MG63 (cell line): ENCODE measurements at places on chromosomes 3 and 15. TPM values are rescaled to one million over a fixed set of nuclear protein-coding genes. Genes with fewer than 3 reads are reported as not detected.

GRCh38 chr15:64013179-64014062, 32.9 kb downstream of the DAPK2 start:
- peak; percentile 31 for DNase-seq

The LXN gene
- total RNA-seq: not detected in 2 replicates

The ALAS1 gene
- total RNA-seq: 33.7 and 34.0 TPM in 2 replicates

DNA sequence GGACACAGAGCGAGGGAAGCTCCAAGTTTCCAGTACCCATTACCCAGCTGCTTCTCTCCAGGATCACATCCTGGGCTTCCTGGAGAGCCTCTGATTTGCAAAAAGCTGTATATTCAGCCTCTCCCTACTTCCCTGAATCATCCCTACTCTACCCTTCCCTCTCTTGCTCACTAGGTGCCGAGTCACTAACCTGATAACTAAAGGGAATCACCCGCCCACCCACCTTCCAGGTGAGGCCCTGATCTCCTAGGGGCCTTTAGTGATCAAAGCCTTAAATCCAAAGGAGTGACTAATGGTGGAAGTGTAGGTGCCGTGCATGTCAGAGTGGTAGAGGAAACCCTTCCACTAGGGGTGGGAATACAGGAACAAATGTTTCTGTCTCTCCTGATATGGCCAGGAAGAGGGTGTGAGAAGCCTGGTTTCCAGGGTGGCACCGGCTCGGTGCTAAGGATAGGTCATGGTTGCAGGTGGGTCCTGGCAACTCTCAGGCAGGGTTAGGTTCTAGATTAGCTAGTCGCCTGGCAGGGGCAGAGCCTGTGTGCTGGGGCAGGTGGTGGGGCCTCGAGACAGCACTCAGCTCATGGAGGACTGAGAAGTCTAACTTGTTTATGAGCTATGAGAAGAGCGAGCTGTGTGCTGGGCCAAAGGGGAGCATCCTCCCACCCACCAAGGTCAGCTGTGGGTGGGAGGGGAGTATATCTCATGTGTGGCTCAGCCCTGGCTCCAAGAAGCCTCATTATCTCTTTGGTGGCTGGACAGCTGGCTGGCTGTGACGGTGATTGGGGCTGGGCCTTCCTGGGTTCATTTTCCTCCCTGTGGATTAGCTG, 10.1 kb downstream of the SEMA7A start:
- peak; percentile 61 for DNase-seq

GRCh38 chr3:81763001-81763400, 1.6 kb upstream of the GBE1 start:
- DNase-seq: no peak

- peak; percentile 66 for DNase-seq
These were observed 263.9 kb upstream of the TGFBR2 start for GRCh38 chr3:30342318-30343060.

- no peak for DNase-seq
These were observed 87.1 kb downstream of the ARNT2 start for GRCh38 chr15:80491163-80491847.

The PP2D1 gene
- total RNA-seq: not detected in 2 replicates

DNA sequence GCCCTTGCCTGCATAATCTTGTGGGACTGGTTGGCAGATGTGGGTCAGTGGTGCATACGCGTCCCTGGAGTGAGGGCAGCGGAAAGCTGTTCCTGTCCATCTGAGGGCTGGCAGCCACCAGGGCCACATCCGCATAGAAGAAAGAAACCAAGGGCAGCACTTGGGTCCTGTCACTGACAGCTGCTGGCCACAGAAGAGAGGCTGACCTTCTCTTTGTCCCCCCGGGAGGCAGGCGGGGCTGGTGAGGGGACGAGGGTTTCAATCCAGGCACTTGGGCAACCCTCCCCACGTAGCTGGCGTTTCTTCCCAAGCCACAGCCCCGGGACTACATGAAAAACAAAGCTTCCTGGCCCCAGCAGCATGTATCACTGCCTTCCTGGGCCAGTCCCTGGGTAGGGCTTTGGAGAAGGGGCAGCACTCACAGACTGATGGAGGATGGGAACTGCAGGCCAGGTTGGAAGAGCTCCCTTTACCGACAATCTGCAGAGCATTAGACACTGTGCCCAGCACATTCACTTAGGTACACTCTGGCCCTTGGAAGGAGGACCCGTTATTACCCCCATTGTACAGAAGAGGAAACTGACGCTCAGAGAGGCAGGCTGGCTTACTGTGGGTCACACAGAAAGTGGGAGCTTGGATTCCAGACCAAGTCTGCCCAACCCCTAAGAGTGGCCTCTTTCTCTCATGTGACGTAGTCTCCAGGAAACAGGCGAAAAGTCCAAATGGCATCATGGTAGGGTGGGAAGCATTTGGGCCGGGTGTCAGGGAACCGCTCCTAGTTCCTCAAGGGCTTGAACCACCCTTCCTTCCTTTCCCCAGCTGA, 78.8 kb upstream of the SLC6A6 start:
- DNase-seq: no peak

DNA sequence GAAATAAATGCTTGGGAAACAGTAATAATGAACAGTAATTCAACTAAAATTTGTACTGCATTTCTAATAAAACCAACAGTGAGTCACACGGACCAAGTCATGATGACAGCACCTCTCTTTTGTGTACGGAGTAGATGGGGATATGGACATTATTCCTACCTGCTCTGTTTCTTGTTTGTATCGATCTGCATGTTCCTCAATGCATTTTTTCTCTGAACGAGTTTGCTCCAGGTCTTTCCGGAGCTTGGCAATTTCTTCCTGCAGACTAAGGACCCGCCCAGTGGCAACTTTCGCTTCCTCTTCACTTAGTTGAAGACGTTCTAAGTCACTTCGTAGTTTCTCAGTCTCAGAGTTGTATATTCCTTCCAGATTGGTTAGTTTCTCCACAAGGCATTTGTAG, 74.4 kb upstream of the MYO5C start:
- DNase-seq: no peak

- no peak for DNase-seq
These were observed 17.4 kb upstream of the NPTN start for GRCh38 chr15:73650416-73651126.

The ATP10A gene
- total RNA-seq: 1.5 and 2.1 TPM in 2 replicates

DNA sequence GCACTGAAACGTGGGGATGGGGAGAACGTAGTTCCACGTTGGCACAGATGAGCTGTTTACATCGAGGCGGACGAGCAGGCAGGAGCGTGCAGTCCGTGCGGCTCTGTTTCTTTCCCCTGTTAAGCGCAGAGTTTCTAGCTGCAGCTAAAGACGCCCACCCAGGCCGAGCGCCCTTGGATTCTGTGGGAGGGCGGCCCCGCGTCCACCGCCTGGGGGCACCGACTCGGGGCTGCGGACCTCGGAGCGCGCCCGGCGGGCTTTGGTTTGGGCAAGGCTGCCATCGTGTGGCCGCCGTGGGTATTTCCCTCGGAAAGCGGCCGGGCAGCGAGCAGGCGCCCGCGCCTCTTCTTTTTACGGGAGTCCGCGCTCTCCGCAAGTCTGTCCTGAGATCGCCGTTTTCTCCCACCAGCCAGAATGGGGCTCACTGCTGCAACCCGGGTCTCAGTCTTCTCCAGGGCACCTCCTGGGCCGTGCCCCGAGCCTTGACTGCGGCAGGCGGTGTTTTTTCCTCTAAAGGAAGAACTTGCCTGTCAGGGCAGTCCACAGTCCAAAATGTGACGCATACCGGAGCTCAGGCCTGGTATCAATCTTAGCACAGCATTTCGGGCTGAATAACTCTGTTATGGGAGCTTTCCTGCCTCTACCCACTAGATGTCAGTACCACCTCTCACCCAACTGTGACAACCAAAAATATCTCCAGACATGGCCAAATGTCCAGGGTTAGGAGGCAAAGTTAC, 219.9 kb upstream of the IGF1R start:
- DNase-seq: peak; percentile 73

The ATP13A5 gene
- not detected in 2 replicates for total RNA-seq

DNA sequence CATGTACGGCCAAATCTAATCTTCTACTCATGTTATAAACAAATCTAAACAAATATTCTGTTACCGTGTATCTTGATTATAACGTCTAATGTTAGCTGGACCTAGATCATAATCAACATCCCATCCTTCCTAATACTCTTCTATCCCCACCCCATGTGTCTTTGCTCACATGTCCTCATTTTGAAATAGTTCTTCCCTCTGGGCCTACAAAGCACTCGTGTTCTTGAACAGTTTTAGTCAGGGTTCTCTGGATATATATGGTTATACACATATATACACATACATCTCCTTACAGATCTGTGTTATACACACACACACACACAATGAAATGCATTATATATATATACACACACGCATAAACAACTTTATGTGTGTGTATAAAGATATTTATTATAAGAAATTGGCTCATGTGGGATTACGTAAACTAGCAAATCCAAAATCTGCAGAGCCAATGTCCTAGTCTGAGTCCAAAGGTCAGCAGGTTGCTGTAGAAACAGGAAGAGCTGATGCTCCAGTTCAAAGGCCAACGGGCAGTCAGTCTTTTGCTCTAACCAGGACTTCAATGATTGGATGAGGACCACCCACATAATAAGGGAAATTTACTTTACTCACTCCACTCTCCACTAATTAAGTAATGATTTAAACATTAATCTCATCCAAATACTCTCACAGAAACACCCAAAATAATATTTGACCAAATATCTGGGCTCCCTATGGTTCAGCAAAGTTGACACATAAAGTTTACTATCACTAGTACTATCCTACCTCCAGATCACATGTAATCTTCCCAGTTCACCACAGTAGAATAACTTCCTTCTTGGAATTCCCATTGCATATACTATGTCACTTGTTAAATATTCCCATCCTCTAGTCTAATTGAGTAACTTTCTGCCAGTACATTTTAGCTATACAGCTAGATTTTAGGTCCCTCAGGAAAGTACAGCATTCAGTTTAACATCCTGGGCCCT, 450.0 kb downstream of the ROBO1 start:
- no peak for DNase-seq

- no peak for DNase-seq
These were observed 66.4 kb upstream of the CNTN6 start for GRCh38 chr3:1026395-1026794.

- DNase-seq: no peak
These were observed 10.0 kb downstream of the MRPS25 start for GRCh38 chr3:15055019-15055557.

DNA sequence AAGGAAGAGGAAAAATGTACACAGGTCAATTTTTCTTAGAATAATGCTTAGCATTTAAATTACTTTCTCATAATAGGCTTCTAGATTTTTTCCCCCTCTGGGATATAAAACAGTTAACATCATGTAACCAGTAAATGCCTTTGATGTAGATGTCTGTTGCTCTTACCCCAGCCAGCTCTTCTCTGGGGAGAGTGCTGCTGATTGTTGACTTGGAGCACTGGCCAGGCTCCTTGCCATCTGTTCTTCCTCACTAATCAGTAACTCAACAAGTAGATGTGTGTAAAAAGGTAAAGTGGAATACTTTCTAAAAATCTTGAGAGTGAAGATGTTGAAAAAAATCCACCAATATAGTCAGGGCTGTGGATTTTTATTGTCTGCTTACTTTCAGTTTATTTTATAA, 42.2 kb downstream of the RIOX2 start:
- DNase-seq: no peak

The IGSF10 gene
- total RNA-seq: 0.10 TPM in 1 of 2 replicates, not detected in the other

- DNase-seq: no peak
These were observed 6.7 kb downstream of the VIPR1 start for GRCh38 chr3:42509111-42509510.

The HYKK gene
- 3.8 and 13.8 TPM in 2 replicates for total RNA-seq

The DCUN1D1 gene
- 7.0 and 8.6 TPM in 2 replicates for total RNA-seq

DNA sequence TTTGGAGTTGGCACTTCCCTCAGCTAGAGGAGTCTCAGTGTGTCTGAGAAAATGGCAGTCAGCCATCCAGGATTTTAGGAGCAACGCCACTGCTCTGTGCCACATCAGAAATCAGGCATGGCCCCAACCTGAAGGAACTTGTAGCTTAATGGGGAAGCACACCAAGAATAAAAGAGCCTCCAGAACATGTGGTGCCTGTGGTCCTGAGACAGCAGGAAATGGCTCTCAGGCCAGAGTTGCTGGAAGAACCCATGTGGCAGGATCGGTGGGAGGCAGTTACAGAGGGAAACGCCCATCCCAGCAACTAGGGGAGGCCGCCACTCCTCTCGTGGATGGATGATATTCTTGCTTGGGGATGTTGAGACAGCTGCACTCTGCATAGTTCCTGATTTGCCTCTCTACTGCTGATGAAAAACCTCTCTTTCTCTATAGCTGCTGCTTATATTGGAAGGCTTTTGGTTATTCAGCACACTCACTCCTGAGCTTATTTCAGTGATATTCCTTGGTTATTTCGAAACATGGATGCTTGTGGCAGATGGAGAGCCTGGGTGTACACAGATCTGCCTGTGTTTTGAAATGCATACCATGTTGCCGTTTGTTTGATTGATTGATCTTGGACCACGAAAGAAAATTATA, 52.4 kb downstream of the KLHL25 start:
- no peak for DNase-seq
